Dorsolateral prefrontal cortex (tissue), 122 donors: ENCODE measurements at places on chromosomes 5 and 9.

DNA sequence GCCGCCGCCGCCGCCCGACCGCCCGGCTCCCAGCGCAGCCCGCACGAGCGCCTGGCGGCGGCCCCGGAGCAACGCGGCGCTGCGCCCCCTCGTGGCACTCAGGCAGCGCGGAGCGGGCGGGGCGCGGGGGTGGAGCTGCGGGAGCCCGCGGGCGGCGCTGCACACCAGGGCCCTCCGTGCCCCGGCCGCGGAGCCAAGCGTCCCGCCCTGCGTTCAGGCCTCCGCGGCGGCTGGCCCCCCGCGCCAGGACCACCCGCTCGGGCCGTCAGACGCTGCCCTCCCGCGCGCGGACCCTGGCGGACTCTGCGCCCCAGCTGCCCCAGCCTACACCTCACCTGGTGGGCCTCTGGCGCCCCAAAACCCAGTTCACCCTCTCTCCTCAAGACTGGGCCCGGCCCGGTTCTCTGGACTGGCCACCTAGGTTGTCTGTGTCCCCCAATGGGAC is at the start of gene RASGEF1C:
Gene RASGEF1C (minus strand): TSS at position 75 of the 445 bp plus-strand sequence. CDS start 71,159 bp downstream, outside the sequence.
- no peak for DNase-seq

DNA sequence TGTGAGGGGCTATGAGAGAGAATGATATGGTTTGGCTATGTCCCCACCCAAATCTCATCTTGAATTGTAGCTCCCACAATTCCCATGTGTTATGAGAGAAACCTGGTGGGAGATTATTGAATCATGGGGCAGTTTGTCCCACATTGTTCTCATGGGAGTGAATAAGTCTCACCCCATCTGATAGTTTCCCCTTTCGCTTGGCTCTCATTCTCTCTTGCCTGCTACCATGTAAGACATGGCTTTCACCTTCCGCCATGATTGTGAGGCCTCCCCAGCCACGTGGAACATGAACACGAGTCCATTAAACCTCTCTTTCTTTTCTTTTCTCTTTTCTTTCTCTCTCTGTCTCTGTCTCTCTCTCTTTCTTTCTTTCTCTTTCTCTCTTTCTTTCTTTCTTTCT is 743.4 kb upstream of the CTNND2 start:
- no peak for DNase-seq

- no peak for DNase-seq
These were observed 1026.5 kb downstream of the NR2F1-AS1 start for GRCh38 chr5:92554447-92555085.

- DNase-seq, result no peak
These were observed 39.7 kb upstream of the ANKDD1B start for GRCh38 chr5:75571547-75571946.

- DNase-seq, result no peak
These were observed 473.5 kb downstream of the MAT2B start for GRCh38 chr5:163978897-163979296.

GRCh38 chr5:170511551-170512258 is 7.9 kb downstream of the KCNIP1 start:
- DNase-seq, result no peak

GRCh38 chr5:129661366-129662035 is 86.4 kb upstream of the MINAR2 start:
- DNase-seq, result no peak

- no peak for DNase-seq
These were observed 87.3 kb upstream of the SLC44A1 start for GRCh38 chr9:105157171-105157583.

GRCh38 chr9:108002371-108002956 is 512.9 kb upstream of the KLF4 start:
- no peak for DNase-seq

GRCh38 chr9:124394596-124394995 is 20.6 kb downstream of the PSMB7 start:
- no peak for DNase-seq

DNA sequence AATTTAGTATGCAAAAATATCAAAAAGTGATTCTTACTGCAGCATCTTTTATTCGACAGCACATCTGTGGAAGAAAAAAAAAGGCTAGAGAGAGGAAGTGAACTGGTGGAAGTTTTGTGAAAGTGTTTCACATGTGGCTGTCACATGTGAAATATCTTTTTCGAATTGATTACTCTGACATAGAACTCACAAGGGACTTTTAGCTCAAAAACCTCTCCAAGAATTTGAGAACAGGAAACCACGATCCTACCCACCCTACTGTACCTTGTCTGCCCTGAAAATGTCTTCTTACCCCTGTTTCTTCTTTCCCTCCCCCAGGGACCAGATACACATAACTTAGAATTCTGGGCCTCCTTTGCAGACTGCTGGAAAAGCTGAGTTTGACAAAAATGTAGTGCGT is 106.5 kb upstream of the PRRC1 start:
- no peak for DNase-seq

DNA sequence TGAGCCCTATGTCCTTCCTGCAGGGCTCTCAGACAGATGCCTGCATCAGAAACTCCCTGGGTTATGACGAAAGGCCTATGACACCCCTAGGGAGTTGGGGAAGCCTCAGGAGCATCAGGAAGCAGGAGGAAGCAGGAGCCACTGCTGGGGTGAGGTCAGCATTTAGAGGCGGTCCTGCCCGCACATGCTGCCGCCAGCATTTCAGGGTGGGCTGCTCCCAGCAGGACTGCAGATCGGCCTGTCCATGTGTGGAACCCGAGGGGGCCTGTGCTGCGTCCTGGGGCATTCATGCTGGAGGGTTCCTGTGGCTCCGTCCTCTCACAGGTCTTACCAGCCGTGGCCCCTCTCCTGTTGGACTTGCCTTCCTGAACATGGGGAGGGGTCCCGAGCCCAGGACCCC is 6.9 kb downstream of the NKD2 start:
- DNase-seq, result no peak

DNA sequence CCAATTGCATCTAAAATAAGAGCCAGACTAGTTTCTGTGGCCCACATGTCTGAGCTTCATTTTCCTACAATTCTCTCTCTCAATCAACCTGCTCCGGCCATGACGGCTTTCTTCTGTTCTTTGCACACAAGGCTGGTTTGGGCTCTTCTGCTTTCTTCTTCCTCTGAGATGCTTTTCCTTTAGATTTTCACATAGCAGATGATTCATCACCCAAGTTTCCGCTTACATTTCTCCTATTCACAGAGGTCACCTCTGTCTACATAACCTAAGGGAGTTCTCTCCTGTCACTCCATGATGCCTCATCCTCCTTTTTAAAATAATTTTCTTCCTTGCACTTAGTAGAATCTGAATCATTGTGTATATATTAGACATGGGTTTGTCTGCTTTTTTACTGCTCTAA is 334.6 kb upstream of the TUSC1 start:
- no peak for DNase-seq

- no peak for DNase-seq
These were observed 276.9 kb upstream of the DAP start for GRCh38 chr5:11037941-11038340.

- DNase-seq, result no peak
These were observed 105.6 kb downstream of the SUSD1 start for GRCh38 chr9:112069318-112070169.

- no peak for DNase-seq
These were observed 210.8 kb upstream of the SMARCA2 start for GRCh38 chr9:1804128-1804865.

- DNase-seq, result no peak
These were observed 614 bp upstream of the CPLANE1 start for GRCh38 chr5:37249815-37250164.

- DNase-seq, result no peak
These were observed 151.8 kb upstream of the RAD23B start for GRCh38 chr9:107131108-107131799.
